ENCODE measurements at places on chromosomes 2 and 18.

GRCh38 chr18:23257686-23258565, 122.6 kb downstream of the CABLES1 start:
- no peak for DNase-seq

DNA sequence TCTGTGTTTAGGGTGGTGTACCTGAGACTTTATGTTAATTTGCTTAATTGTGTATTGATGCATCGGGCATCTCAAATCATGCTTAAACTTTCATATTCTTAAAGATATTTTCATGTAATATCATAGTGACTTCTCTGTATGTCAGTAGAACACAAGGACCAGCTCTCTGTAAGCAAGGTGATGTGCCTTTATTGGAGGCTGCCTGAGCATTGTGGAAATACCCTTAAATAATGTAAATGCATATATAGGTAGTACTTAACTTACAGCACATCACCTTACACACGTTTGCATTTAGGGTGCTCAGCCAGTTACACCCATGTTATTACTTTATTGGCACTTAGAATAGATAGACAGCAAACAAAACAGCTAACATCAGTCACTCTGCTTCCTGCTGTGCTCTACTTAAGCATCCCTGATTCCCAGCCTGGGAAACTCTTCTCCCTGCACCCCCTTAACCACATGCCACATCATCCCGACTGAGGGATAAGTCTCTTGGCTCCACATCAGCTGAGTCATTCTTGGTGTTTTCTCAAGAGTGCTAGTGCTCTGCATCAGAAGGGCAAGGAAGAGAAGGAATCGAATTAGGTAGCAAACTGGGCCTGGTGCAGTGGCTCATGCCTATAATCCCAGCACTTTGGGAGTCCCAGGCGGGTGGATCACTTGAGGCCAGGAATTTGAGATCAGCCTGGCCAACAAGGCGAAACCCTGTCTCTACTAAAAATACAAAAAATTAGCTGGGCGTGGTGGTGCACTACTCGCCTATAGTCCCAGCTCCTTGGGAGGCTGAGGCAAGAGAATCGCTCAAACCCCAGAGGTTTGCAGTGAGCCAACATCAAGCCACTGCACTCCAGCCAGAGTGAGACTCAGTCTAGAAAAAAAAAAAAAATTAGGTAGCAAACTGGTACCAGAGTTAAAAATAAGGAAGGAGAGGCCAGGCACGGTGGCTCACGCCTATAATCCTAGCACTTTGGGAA, 108.7 kb downstream of the MAP3K20 start:
- no peak for DNase-seq

- DNase-seq, result no peak
These were observed 97.0 kb downstream of the FHOD3 start for GRCh38 chr18:36394486-36394885.

- no peak for DNase-seq
These were observed 63.0 kb upstream of the COX7A2L start for GRCh38 chr2:42424033-42424432.

DNA sequence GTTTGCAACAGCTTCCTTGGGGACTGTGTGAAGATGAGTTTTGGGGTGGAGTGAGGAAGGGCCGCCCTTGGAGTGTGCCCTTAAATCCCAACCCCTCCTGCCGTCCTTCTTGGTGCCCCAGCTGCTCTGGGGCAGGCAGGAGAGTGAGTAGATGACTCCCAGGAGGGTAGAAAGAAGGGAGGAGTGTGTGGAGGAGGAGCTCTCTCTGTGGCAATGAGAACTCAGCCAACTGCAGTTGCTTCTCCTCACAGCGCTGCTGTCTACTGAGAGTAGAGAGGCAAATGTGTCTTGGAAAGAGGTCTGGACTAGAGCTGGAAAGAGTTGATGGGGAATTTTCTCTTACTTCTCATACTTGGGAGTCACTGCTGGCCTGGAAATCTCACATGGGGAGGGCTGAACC, 21.8 kb upstream of the SIX2 start:
- DNase-seq, result no peak

DNA sequence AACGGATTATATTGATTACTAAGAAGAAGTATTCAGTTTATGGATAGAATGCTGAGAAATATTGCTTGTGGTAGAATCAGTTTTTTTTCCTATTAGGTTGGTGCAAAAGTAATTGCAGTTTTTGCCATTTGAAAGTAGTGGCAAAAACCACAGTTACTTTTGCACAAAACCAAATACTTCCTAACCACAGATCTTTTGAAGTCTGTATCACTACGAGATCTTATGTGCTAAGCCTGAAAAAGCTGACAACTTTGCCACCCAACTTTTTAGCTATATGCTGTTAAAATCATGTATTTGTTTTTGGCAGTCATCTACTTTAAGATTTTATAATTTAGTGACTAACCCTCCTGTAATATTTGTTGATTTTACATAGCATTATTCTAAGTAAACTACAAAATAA, 24.6 kb downstream of the DNAJC10 start:
- no peak for DNase-seq

GRCh38 chr2:216343221-216343980, 28.9 kb downstream of the MARCHF4 start:
- no peak for DNase-seq

DNA sequence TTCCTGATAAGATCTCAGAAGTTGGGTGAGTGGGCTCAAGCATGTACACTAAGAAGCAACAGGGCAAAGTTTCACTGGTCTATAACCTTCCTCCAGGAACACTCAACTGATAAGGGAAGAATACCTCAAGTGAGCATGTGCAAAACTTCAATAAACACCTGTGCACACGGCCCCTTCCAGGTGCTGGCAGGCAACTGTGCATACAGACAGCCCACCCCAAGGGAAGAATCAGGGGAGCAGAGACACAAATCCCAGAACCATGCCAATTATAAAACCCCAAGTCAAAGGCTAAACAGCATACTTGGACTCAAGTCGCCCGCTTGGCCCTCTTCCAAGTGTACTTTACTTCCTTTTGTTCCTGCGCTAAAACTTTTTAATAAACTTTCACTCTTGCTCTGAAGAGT, 85.9 kb upstream of the RTN4 start:
- no peak for DNase-seq

GRCh38 chr2:68726100-68726499, 8.5 kb upstream of the ARHGAP25 start:
- DNase-seq, result no peak

GRCh38 chr2:37625156-37625555, 46.3 kb downstream of the CDC42EP3 start:
- no peak for DNase-seq

DNA sequence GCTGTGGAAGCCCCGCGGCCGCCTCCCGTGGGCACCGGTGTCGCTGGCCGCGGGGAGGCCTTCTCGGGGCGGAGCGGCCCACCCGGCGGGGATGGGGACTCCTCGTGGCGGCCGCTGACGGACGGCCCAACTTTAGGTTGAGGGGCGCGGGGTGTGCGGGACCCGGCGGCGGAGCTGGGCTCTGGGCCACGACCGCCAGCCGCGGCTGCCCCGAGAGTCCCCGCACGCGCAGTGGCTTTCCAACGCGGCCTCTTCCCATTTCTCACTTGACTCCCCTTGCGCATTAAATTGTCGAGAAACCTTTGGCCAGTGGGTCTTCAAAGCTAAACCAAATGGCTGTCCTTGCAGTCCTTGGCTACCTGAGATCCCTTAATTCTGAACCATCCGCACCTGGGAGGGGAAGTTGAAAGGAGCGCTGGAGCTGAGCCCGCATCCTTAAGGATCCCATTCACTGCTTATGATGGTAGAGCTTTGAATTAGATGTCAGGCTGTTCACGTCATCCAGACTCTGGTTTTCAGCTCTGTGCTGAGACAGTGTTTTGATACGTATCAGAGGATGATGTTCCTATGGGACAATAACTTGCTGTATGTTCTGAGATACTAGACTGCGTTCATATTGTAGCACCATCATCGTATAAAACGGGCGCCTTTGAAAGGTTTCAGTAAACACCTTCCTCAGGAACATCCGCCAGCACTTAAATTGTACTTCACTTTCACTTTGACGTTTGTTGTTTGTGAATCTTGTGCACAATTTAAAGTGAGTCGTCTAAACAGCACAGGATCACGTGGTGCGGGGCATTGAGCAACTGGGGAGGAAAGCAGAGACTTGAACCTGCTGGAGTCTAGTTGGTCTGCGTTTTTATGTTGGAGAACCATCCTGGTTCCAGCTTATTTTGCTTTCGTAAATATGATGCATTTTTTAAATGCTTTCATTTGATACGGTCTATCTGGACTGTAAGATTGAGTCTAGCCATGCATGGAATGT, 874 bp downstream of the CLIP4 start:
- peak; percentile 40 for DNase-seq

Measured in HuH-7.5 (cell line).